ENCODE measurements at places on chromosomes 6 and 20.

DNA sequence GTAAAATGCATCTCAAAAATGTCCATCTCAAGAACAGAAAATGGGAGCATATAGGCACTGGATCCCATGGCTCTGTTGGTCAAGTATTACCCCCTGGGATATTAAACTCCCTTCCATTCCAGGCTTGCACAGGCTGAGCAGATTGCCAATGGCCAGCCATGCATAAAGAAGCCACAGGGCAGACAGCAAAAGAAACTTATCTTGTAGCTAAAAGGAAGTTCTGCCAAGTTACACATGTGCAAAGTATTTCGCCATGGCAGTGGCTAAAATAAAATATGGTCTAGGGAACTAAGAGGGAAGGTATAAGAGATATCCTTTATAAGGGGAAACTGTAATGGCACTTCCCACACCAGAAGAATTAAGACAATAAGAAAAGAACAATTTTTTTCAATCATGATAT, 415.6 kb upstream of the BTBD3 start:
- DNase-seq = no peak

DNA sequence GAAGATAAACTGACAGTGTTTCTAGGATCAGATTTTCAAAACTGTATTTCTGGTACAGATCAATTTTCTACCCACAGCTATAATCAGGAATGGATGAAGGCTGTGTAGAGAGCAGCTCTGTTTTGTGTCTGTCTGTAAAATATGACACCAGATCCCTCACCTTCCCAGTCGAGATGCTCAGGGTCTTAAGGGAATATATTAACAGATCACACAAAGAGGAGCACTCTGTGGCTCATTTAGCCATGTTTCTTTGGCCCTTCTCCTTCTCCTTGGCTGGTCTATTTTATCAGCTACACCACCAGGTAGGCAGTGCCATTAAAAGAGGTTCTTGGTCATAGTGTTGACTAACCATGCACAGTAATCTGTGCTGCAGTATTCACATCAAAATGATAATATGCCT, 82.6 kb downstream of the PREP start:
- no peak for DNase-seq

- no peak for DNase-seq
Observed at GRCh38 chr20:558117-558516, 14.5 kb upstream of the CSNK2A1 start.

GRCh38 chr6:28408076-28408802, 8.7 kb upstream of the ZSCAN12 start:
- no peak for DNase-seq

- DNase-seq = no peak
Observed at GRCh38 chr6:89045576-89045975, 35.0 kb upstream of the PNRC1 start.

- no peak for DNase-seq
Observed at GRCh38 chr6:36504181-36504580, 43.1 kb downstream of the STK38 start.

DNA sequence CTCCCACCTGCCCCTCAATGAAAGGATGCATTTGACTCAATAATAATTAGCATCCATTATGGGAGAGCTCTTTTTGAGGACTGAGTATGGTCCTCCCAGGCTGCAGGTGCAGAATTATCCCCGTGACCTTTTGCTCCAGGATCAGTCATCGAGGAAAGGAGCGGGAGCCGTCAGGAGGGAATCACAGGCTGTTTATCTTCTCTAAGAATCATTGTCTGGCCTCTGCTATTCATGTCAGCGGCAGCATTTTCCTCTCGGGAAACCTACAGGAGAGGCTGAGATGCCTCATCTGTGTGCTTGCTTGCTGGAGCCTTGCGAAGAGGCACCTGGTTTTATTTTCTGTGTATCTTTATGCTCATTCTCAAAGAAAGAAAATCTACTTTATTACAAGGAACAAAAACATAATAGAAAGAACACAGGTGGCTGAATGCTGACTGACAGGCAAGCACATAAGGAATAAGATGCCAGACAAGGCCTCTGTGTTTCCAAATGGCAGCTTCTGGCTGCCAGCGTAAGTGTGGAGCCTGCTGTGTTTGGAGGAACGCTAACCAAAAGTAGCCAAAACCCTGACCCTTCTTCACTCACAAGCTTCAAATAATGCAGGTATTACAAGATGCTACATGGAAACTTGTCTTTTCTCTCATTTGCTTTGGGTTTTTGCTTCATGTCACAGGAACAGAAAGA, 539.1 kb upstream of the MARCKS start:
- DNase-seq = no peak

DNA sequence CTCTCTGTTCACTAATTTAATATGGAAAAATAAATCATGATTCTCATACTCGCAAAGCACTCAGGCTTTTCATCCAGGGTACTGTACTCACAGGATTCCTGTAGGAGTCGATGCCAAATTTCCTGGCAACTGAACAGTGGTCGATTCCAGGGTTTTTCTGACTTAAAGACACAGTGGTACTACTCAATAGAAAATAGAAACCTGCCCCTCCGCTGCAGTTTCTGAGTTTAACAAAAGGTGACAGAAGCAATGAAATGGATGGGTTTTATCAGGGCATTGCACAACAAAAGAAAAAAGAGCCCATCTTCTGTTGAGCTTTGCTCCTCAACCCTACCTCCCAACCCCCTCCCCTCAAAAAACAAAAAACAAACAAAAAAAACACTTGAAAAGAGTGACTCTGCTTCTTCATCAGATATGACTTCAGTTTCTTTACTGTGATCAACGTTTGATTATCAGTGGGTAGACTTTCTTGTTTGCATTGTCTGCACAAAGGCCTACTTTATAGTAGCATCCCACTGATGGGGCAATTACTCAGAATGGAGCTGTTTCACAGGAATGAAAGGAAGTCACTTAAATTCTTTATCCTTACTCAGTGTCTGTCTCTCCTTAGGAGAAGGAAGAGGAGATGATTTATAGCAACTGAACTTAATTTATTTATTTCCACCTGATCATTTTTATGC, 96.2 kb upstream of the FOXO3 start:
- DNase-seq = no peak

GRCh38 chr6:45667300-45667699, 289.6 kb upstream of the SUPT3H start:
- DNase-seq = no peak

DNA sequence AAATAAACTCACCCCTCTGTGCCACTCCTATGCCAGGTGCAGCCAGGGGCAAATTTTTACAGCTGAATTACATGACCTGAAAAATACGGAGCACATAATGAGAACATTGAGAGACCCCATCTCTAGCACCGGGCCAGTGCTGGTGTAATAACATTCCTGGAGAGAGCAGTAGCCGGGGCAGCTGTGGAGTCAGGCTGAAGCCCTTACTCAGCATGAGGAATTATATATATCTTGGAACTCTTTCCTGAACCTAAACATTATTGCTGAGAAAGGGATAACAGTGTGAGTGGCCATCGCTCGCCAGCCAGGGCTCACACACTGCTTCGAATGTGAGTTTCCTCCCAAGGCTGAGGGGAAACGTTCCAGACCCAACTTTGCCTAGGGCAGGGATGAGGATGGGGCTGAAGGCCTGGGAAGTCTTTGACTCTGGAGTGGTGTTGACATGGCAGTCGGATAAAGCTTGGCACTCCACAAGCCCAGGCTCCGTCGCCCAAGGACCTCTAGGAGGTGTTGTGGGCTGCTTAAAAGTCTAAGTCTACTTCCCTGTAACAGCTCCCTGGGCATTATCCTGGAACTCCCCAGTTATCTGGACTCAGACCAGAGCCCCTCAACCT, 269.8 kb downstream of the CDC5L start:
- DNase-seq = no peak

- no peak for DNase-seq
Observed at GRCh38 chr6:8065519-8065911, 1.3 kb upstream of the BLOC1S5 start.

GRCh38 chr6:45606831-45607400, 229.2 kb upstream of the SUPT3H start:
- no peak for DNase-seq

DNA sequence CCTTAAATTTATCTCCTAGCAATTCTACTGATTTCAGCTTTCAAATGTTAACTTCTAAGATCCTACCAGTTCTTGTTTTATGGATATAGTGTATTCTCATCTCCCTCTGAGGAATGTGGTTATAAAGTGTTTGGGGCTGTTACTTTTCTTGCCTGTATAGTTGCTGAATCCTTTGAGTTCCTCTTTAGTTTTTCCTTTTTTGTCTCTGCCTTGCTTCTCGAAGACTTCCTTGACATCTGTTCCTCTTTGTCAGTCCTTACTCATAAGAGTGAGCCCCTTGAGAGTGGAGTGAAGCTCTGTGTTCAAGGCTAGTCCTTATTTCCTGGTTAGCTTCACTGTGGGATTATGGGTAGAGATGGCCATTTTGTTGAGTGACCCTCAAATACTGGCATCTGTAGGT, 84.6 kb downstream of the ELOVL4 start:
- no peak for DNase-seq

DNA sequence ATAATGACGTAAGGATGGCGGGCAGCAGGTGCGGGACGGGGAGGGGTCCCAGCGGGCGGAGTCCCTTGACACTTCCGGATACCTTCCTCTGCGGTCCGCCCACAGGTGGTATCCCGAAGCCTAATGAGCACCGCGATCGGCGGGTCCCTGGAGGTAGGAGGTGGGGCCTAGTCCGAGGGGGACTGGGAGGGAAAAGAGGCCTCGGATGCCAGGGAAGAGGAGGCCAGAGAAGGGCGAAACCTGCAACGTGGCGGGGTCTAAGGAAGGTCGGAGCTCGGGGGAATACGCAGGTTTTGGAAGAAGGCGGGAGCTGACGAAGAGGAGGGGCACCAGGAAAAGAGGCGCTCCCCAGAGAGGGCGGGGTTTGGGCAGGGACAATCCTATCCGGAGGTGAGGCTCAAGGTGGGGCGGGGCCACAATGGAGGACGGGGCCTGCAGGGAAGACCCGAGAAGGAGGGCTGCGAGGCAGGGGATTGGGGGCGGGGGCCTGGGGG, 3.7 kb downstream of the PRSS16 start:
- DNase-seq = peak; percentile 37

DNA sequence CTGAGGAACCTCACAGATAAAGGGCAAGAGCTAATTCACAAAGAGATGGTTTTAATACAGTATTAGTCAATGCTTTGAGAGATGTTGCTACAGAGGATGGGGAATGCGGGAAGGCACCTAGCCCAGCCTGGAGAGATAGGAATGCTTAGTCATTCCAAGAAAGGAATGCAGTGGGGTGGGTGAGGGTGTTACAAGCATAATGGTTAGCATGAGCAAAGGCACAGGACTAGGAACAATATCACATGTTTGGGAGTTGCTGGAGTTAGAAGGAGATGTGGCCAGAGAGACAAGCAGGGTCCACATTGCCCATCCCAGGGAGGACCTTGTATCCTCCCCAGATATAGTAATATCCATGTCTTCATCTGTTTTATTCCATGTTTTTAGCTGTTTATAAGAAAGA, 107.0 kb upstream of the OGFRL1 start:
- DNase-seq = no peak

GRCh38 chr6:127263481-127263880, 3.2 kb upstream of the RNF146 start:
- DNase-seq = no peak

GRCh38 chr6:64691064-64691463, 1016.0 kb downstream of the EYS start:
- DNase-seq = no peak

GRCh38 chr6:43835872-43836419, 65.9 kb downstream of the VEGFA start:
- no peak for DNase-seq

- DNase-seq = no peak
Observed at GRCh38 chr6:38212579-38212978, 393.1 kb downstream of the ZFAND3 start.

DNA sequence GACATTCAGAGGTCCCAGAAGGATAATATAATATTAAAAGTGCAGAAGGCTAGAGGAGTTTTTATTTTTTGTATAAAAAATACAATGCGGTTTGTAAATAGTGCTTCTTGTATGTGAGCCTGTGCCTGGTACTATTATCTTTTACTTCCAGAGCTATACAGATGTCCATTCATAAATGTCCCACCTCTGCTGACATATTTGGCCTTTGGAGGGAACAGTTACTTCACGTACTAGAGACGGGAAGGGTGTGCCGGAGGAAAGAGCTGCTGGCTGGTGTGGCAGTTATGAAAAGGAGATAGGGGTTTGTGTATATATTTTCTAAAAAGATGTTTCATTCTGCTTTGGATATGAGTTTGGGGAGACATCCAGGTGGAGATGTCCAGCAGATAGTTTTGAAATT, 8.8 kb downstream of the CD109 start:
- DNase-seq = no peak

DNA sequence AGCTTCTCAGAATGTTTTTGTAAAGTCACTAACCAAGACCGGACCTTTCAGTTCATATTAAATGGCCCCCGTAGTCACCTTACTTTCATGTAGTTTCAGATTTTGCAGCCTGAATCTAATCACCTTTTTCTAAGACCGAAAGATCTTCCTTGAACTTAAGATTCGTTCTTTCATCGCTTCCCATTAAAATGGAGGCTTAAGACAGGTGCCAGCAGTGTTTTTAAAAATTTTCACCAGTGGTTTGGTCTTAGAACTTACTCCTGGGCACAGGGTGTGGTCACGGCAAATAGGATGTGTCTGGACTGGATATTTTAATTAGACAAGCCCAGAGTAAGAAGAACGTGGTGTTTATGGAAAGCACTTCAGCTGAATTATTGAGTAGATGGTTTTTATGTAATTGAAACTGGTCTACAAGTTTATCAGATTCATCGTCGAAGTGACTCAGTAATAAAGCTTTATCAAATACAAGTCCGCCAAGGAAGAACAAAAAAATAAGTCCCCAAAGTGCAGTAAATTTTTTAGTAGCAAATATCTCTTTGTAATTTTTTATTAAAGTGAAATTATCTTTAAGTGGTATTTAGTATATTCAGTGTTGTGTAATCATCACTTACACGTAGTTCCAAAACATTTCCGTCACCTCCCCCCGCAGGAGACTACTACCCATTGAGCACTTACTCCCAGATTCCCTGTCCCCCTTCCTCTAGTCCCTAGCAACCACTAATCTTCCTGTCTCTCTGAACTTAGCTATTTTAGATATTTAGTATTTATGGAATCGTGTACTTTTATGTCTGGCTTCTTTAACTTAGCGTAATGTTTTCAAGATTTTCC, 868 bp downstream of the SRSF3 start:
- DNase-seq = no peak

DNA sequence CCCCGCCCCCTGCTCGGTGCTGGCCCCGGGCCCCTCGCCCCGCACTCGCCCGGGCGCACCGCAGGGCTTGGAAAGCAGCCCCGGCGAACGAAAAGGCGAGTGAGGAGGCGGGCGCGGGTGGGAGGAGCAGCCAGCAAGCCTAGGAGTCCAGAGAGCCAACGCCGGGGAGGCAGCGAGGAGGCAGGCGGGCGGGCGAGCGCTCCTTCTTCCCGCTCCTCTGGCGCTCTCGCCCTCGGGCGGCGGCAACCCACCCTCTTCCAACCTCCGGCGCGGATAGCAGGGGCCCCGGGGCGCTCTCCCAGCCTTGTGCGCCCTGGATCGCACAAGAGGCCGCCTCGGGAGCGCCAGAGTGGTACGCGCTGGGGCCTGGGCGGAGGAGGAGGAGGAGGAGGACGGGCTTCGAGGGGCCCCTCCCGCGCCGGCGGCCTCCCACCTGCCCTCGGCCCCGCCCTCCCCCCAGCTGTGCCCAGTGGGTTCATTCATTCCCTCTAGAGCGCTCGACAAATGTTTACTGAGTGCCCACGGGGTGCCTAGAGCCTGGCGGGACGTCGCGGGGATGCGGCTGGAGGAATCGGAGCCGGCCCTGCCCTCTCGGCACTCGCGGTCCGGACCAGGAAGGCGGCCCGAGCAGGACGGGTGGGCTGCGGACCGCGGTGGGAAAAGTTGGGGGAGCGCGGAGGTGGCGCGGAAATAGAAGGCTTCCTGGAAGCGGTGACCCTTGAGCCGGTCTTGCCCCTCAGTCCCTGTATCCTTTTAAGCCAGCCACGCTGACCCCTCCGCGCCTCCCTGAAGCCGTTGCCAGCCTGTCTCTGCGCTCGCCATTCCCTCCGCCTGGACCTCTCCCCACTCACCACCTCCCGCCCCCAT, at the start of gene BMP7:
BMP7 (minus strand) TSS at position 351 of the 867 bp plus-strand sequence. CDS start 519 bp downstream, outside the sequence.
- DNase-seq = no peak
